ENCODE measurements at places on chromosomes 16 and 17.
A peak's percentile ranks its signal among the peaks of the same experiment; 100 is the strongest.

DNA sequence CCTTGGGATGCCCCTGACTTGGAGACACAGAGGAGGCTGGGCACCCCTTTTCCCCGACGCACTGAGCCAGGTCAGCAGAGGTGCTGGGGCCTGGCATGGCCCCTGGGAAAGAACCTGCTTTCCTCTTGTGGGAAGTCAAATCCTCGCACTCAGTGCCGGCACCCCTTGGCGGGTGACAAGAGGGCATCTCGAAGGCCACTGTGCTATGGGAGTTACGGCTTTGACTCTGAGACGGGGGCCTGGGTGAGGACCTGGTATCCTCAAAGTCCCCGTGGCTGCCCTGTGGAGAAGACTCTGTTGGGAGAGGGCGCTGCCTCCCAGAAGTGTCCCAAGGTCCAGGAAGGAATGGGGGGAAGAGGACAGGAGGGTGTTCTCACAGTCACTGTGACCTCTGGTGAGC lies 117.0 kb downstream of the METRNL start:
- no peak for DNase-seq

- DNase-seq = no peak
Measured at GRCh38 chr16:30721167-30721566, 22.2 kb downstream of the SRCAP start.

DNA sequence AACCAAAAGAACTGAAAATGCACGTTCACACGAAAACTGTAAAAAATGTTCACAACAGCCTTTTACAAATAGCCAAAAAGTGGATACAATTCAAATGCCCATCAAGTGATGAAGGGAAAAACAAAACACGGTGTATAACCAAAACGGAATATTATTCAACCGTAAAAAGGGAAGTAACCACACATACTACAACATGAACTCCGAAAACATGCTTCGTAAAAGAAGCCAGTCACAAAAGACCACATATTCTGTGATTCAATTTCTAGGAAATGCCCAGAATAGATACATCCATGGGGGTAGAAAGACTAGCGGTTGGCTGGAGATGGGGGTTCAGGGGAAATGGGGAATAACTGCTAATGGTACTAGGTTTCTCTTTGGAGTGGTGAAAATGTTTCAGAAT lies 81.5 kb upstream of the TRAP1 start:
- DNase-seq = no peak

- no peak for DNase-seq
Measured at GRCh38 chr16:14344945-14345344, 273.8 kb downstream of the MRTFB start.

DNA sequence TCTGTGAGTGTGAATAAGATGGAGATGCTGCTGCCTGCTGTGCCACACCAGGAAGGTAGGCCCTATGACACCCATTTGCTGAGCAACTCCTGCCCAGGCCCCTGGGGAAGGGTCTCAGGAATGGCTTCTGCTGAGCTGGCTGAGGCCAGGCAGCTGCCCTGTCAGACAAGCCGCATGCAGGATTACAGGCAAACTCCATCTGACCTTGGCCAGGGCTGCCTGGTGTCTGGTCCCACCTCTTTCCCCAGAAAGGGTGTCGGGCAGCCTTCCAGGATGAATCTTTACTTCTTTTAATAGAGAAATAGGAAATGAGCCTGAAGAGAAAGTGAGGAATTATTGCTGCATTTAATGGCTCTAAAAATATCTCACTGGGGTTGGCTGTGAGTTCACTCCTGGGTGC lies 182.5 kb downstream of the IRX5 start:
- no peak for DNase-seq

DNA sequence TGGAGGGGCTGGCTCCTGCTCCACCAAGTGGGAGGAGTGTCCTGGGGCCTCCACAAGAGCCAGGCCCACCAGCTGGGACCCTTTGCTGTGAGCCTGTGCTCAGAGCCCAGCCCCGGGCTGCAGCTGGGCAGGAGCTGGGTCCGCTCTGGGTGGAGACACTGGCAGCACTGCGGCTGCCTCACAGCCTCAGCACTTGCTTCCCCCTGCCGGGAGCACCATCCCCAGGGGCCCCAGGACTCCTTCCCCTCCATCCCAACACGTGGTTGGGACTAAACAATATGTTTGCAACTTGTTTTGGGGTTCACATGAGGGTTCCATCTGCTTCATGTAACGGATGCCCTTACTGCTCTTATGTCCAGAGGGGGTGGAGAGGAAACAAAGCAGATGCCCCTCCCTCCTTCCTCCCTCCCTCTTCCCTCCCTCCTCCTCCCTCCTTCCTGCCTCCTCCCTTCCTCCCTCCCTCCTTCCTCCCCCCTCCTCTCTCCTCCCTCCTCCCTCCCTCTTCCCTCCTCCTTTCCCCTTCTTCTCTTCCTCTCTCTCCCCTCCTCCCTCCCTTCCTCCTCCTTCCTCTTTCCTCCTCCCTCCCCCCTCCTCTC lies 16.3 kb upstream of the CBFA2T3 start:
- DNase-seq = no peak

DNA sequence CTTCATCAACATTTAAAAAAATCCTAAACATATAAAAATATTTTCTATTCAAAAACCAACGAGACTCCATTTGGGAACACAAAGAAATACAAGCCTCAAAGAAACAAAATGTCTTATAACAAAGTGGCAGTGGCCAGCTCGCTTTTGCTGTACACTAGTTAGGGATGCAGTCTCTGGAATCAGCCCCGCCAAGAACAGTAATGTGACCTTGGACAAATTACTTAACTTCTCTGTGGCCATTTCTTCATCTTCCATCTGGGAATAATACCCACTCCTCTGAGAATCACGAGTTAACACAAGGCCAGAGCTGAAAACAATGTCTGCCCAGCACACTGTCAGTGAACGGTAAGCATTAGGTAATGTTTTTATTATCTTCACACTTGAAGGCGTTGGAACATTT lies 5.6 kb downstream of the STAT5B start:
- DNase-seq = peak; percentile 3

DNA sequence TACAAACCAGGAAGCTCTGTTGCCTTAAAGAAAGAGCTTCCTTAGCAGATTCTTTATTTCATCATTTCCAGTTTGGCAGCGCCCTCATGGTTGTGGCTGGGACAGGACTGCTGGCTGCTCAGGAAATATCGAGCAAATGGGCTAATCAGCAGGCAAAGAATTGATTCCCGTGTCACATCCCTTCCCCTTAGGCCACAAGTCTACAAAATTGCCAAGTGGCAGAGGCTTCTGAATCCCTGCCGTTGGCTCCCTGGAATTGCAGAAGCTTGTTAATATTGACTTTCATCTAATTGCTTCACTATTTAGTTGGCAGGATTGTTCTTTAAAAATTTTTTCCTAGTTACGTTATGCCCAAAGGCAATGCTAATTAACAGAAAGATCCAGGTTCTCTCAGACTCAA lies 456.3 kb upstream of the ERCC4 start:
- no peak for DNase-seq

DNA sequence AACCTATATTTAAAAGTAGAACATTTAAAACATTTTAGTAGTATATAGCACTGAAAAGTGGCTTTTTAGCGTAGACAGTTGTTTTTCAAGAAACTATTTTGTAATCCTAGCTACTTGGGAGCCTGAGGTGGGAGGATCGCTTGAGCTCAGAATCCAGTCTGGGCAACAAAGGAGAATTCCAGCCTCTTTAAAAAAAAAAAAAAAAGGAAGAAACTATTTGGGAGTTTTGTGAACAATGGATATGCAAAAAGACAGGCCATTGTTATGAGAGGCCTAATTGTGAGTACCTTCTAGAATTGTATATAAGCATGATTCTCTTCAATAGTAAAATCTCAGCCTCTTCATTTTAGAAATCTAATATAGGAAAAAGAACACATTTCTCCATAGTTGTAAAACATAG lies 17.6 kb downstream of the OMG start:
- no peak for DNase-seq

- no peak for DNase-seq
Measured at GRCh38 chr16:64225036-64225435, 896.8 kb downstream of the CDH11 start.

DNA sequence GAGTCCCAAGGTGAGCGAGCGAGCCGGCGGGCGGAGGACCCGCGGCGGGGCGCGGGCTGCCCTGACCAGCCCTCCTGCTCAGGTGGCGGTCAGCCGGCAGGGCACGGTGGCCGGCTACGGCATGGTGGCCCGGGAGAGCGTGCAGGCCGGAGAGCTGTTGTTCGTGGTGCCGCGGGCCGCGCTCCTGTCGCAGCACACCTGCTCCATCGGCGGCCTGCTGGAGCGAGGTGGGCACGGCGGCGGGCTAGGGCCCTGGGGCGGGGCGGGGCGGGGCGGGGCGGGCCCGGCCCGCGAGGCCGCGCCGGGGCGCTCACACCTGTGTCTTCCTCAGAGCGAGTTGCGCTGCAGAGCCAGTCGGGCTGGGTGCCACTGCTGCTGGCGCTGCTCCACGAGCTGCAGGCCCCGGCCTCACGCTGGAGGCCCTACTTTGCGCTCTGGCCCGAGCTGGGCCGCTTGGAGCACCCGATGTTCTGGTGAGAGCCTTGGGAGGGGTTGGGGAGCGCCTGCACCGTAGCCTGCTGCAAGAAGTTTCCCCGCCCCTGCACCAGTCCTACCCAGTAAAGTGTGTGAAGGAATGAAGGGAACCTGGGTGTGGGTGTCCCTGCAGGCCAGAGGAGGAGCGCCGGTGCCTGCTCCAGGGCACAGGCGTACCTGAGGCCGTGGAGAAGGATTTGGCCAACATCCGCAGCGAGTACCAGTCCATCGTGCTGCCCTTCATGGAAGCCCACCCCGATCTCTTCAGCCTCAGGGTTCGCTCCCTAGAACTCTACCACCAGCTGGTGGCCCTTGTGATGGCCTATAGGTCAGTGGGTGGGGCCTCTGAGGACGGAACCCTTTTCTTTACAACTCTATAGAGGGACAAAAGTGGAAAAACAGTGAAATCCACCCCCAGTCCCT lies 802 bp downstream of the SETD6 start:
- peak; percentile 48 for DNase-seq
